ENCODE measurements at places on chromosomes 12 and 14.

DNA sequence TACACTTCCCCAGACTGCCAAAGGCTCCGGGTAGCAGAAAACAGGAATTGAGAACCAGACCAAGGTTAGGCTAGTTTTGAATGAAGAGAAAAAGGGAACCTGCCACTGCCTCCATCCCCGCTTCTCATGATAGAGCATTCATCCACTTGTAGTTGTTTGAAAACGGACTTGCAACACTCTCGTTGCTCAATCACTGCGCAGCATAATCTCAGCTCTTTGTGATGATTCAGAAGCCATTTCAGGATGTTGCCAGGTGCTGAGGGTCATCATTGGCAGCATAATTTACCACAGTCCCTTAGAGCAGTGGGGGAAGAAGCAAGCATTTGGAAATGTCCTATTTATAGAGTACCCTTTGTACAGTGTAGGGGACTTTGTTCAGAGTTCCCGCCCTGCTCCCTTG lies 25.6 kb downstream of the KCNK13 start:
- DNase-seq, result no peak

DNA sequence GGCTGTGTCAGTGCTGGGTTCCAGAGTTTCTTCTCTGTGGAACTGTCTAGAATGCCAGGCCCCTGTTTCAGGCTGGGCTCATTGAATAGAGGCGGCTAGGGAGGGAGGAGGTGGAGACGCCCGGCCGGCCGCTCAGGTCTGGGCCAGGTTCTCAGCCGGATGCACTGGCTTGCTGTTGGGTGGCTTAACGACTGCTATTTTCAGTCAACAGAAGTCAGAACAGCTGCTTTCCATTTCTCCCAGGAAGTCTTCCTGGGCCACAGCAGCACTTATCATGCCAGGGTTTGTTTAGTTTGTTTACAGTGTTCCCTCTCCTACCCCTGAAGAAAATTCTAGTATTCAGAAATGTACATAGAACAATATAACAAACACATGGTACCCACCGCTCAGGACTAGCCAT lies 26.0 kb upstream of the VPS37B start:
- no peak for DNase-seq

DNA sequence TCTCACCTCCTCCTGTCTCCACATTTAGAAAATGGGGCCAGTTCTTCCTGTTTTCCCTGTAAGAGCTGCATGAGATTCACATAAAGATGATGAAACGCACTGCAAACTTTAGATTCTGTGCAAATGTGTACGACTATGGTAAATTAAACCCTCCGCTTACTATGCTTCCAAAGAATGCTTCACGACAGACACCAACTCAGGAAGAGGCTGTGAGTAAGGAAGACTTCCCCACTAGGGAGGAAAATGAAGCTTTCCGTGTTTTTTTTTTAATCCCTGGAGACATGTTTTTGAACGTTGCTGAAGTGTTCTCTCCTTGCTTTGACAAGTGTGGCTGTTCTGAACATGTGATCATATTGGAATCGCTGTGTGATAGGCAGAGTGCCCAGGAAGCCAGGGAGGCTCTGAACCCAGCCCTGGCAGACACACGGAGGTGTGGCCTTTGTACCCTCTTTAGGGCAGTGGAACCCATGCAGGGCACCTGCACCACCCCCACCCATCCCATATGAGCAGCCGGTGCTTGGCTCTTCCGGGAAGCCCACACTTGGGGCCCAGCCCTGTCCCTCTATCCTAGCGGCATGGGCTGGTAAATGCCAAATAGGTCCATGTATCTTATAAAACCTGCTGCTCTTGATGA lies 7.5 kb upstream of the SYNE3 start:
- no peak for DNase-seq

DNA sequence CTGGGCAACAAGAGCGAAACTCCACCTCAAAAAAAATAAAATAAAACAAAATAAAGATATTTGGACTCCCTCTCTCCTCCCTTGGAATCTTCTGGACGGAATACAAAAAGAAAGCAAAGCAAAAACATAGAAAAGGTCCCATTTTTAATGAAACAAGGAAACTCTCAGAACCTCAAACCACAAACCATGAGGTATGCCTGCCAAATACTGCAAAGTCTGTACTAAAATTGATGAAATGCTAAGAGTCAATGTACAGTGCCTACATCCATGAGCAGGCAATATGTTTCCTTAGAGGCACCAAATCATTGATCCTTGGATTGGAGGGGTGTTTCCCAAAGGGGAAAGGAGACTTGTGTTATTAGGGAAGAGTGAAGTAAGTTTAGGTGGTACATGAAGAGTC lies 8.2 kb upstream of the RPS6KA5 start:
- DNase-seq, result no peak

DNA sequence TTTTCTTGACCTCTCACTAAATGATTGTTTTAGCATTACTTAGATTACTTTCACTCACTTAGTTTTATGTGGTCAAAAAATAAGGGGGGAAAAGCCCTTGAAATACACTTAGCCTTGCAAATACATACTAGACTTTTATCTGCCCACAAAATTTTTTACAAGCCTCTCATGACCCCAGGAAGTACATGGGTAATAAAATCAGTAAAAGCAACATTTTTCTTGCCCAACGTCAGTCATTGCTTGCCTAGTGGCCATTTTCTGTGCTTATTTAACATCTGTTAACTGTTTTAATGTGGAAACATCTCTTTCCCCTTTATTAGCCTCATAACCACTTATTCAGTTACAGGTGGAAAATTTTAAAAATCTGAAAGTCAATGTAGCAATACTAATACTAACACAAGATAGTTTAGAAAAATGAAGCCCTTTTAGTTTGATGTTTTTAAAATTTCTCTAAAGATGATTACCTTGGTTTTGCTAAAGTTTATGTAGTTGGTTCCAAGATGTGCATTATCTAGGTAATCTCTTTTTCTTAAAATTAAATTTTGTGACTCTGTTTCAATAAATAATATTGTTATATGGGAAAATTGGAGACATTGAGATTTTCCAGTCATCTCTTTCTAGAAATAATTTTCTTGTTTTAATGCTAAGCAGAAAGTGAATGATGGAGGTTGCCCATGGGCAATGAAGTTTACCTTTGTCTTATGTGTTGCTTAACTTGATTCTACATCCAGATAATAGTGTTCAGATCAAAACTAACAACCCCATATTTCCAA lies 175.5 kb downstream of the TMTC2 start:
- DNase-seq, result no peak

DNA sequence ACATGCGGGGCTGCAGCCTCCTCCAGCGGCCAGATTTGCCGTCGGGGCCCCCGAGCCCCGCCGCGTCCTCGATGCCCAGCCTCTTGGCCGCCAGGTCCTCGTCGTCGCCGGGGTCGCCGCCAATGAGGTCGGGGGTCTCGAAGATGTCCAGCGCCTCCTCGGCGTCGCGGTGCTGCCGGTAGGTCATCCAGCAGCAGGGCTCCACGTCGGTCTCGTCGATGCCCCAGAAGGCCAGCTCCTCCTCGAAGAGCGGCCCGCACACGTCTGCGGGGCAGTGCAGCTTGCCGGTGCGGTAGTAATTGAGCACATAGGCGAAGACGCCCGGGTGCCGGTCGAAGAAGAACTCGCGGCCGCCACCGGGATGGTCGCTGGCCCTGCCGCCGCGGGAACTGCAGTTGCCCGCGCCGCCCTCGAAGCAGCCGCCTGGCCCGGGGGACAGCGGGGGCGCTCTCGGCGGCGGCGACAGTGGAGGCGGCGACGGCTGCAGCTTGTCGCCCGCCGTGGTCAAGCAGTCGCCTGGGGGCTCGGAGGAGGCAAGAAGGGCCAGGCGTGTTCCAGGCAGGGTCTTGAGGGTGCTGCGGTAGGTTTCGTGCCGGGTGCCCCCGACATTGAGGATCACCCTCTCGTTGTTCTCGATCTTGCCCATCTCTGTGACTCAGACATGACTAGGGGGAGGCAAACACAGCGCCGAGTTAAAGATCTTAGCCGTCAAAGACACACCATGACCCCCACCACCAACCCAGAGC lies 2.1 kb downstream of the KCNC2 start:
- DNase-seq, result peak; percentile 26
